ENCODE measurements at places on chromosomes 4 and X.

DNA sequence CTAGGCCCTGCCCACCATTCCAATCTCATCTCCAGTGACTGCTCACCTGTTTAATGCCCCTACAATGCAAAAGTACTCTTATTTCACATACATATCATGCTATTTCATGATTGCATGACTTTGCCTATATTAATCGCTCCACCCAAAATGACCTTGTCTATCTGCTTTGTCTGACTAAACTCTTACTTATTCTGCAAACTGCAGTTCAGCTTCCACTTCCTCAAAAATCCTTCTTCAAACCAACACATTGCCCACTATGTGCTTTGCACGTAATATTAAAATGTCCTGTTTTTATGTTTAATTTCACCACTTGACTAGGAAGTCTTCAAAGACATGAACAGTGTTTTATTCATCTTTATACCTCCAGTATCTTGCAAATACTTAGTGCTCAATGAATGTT is 229.6 kb downstream of the OPHN1 start:
- no peak for DNase-seq

GRCh38 chr4:66852843-66853242 is 692.5 kb downstream of the CENPC start:
- no peak for DNase-seq

DNA sequence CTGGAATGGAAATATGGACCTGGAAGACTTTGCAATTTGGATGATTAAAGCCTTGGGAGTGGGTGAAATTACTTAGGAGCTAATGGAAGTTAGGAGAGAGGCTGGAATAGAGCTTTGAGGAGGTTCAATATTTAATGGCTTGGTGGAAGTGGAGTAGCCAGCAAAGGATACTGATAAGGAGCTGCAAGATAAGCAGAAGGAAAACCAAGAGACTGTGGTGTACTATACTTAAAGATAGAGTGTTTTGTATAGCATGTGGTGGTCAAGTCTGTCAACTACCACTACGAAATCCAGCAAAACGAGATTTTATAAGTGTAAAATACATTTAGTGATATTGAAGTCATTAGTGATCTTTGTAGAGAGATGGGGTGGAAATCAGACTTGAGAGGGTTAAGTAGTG is 54.0 kb upstream of the TMLHE start:
- no peak for DNase-seq

DNA sequence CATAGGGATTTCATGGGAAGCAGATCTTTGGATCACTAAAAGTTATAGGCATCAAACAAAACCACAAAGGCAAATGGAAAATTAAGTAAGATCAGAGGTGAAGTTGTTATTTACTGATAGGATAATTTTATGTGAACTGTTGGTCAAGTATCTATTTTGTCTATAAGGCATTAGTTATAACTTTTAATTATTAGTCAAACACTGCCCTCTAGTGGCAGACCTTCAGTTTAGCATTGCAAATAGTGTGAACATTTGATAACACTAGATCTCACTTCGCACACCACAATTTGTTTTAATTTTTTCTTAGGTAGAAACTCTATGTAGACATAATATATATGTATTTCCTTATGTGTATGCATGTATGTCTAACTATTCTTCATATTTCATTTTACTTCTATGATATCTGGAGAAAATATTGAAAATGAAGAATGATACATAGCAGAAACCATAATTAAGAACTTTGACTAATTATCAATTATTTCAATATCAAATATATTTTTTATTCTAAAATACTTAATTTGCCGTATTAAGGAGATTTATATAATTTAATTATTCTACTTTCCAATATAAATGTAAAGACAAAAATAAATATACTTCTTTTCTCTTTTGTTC is 214.5 kb upstream of the TACR3 start:
- no peak for DNase-seq

DNA sequence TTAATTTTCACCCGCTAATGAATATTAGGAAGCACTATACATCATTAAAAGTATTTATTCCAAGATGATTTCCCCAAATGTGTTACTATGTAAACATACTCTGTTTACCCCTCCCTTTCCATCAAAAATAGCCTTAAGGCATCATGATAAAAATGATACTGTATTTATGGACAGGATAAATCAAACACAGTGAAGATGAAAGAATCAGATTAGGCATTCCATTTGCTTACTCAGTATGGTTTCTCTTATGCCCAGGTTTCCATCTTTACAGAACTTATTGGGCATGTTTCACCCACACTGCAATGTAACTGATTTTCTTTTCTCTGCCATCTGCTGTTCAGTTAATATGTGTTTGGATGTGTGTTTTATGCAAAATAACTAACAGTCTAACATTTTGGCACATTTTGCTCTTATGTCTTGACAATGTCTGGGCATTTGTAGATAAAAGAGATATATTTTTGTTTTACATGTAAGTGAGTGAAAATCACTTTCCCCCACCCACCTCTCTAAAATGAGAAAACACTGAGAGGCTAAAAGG is 445.2 kb downstream of the RPA4 start:
- no peak for DNase-seq

GRCh38 chr4:169900241-169900845 is 125.9 kb downstream of the MFAP3L start:
- no peak for DNase-seq

GRCh38 chrX:9829308-9830267 is 43.4 kb downstream of the SHROOM2 start:
- no peak for DNase-seq

GRCh38 chr4:1512738-1513660 is 106.8 kb upstream of the NKX1-1 start:
- peak; percentile 62 for DNase-seq

GRCh38 chrX:70479247-70479921 is 34.7 kb downstream of the DLG3 start:
- no peak for DNase-seq

GRCh38 chrX:135410861-135411627 is 10.7 kb upstream of the SMIM10L2A start:
- no peak for DNase-seq

GRCh38 chr4:64617800-64618199 is 208.6 kb upstream of the TECRL start:
- no peak for DNase-seq

GRCh38 chr4:58166490-58166889 is 1056.3 kb upstream of the IGFBP7 start:
- DNase-seq, result no peak

Measured in CD4-positive, alpha-beta T cell treated with Interleukin-6 for 4 hours (primary cell).